ENCODE measurements at places on chromosomes 2 and 18. TPM values are rescaled to one million over a fixed set of nuclear protein-coding genes. Genes with fewer than 3 reads are reported as not detected.
A peak's percentile ranks its signal among the peaks of the same experiment; 100 is the strongest.

DNA sequence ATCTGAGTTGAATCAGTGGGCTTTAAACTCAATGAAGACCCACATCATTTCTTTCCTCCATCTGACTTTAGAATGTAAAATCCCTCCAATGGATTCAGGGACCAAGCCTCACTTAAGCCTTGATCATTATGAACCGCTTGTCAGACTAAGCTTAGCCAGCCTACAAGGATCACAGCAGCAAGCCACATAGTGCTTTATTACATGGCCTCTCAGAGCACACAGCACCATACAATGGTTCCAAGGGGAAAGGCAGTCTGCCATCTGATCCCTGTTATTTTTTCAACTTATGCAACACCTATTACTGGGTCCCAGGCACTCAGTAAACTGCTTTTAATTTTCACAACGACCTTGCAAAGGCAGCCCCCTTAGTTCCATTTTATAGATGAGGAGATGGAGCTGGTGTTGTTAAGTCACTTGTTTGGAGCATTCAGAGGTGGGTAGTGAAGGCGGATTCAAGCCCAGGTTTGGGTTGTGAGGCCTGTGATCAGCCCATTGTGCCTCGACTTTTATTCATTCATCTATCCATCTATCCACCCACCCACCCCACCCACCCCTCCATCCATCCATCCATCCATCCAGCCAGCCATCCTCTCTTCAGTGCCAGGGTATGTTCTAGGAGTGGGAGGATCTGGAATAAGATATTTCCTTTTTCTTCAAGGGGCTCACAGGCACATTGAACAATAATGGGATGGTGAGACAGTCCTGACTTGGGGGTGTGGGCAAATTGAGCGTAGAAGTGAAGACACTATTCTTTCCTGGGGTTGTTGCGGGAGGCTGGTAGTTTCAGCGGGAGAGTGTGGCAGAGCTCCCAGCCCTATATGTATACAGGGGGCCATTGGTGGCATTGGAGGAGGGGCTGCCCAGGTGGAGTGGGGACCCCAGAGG is 141.2 kb downstream of the MYCN start:
- H3K4me3 ChIP-seq: no peak overlapping the region
- H3K36me3 ChIP-seq: no peaks in the 10 kb centered on the region
- H3K27ac ChIP-seq: no peak overlapping the region
- no peaks in the 10 kb centered on the region for H3K27me3 ChIP-seq

DNA sequence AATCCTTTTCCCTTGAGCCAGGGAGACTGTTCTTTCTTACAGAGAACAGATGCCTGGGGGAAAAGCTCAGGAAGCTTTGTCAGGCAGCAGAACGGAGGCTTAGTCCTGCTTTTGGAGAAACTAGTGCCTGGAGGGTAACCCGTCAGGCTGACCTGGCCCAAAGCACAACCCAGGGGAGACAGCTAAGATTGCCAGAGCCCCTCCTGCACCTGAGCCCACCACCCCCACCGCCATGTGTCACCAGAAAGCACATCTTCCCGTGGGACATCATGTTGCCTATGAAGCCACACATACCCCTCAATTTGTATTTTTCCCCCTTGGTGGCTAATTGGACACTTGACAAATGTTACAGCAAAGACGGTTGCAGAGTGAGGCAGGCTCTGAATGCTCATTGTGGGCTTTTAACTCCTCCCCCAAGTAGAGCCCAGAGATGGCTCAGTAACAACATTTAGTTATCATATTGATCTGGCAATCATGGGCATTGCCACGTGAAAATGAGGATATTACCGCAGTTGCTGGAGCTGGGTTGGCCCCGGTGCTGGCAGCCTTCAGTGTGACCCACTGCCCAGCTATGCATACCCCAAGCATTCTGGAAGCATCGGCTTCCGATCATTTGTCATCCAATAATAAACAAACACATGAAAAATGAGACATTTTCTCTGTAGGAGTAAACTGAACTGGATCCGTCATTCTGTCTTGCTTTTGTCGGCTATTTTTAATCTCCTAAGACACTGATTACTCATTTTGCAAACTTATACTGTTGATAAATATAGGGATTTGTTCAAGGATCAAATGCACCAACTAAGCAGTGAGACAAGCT is 229.5 kb downstream of the ATAD2B start:
- no peak overlapping the region for H3K4me3 ChIP-seq
- no peaks in the 10 kb centered on the region for H3K27me3 ChIP-seq
- DNase-seq: no peak
- no peaks in the 10 kb centered on the region for H3K36me3 ChIP-seq

DNA sequence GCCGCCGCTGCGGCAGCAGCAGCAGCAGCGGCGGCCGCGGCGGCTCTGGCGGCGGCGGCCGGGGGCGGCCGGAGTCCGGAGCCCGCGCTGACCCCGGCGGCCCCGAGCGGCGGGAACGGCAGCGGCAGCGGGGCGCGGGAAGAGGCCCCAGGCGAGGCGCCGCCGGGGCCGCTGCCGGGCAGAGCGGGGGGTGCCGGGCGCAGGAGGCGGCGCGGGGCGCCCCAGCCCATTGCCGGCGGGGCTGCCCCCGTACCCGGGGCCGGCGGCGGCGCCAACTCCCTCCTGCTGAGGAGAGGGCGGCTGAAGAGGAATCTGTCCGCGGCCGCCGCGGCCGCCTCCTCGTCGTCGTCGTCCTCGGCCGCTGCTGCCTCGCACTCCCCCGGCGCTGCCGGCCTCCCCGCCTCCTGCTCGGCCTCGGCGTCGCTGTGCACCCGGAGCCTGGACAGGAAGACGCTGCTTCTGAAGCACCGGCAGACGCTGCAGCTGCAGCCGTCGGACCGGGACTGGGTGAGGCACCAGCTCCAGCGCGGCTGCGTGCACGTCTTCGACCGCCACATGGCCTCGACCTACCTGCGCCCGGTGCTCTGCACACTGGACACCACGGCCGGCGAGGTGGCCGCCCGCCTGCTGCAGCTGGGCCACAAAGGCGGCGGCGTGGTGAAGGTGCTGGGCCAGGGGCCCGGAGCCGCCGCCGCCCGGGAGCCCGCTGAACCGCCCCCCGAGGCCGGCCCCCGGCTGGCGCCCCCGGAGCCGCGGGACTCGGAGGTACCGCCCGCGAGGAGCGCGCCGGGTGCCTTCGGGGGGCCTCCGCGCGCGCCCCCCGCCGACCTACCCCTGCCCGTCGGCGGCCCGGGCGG is 646 bp downstream of the PHLPP1 start:
- H3K4me1 ChIP-seq: peaks cover 18% of the 10 kb centered on the region
- H3K27me3 ChIP-seq: no peaks in the 10 kb centered on the region
- peak overlapping the region; percentile 48 for H3K4me3 ChIP-seq
- peak overlapping the region; percentile 87 for H3K27ac ChIP-seq

GRCh38 chr2:202311823-202312388 is 46.3 kb downstream of the NOP58 start:
- no peak for DNase-seq
- no peaks in the 10 kb centered on the region for H3K36me3 ChIP-seq
- no peak overlapping the region for H3K4me3 ChIP-seq
- no peak overlapping the region for H3K27ac ChIP-seq

GRCh38 chr2:227855440-227855839 is 16.0 kb upstream of the DAW1 start:
- no peak overlapping the region for H3K4me3 ChIP-seq
- H3K27me3 ChIP-seq: no peaks in the 10 kb centered on the region
- no peak for DNase-seq
- H3K27ac ChIP-seq: no peak overlapping the region
- H3K36me3 ChIP-seq: no peaks in the 10 kb centered on the region

- H3K27me3 ChIP-seq: no peaks in the 10 kb centered on the region
- H3K27ac ChIP-seq: no peak overlapping the region
- DNase-seq: no peak
Measured at GRCh38 chr2:160291382-160291781, 91.3 kb upstream of the ITGB6 start.

DNA sequence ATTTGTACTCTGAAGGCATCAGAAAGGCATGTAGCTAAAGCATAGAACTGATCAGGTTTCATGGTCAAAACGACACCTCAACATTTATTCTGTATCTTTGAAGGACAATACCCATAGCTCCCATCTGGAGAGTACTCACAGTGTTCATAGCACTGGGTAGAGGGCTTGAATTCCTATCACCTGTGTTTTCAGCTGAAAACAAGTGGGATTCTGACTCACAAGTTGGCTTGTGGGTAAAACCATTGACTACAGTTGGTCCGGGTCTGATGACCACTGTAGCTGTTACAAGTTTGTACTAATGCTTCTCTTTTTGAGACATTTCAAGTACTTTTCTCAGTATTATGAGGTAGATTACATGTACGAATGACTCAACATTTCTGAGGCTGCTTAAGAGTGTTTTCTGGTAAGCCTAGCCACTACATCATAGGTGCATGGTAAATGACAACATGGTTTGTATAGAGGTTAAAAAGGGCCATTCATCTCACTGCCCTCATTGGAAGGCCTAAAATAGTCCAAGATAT is 68.6 kb upstream of the PELI1 start:
- no peak overlapping the region for H3K27ac ChIP-seq
- no peaks in the 10 kb centered on the region for H3K4me1 ChIP-seq
- DNase-seq: no peak
- H3K36me3 ChIP-seq: no peaks in the 10 kb centered on the region
- H3K4me3 ChIP-seq: no peak overlapping the region
- no peaks in the 10 kb centered on the region for H3K27me3 ChIP-seq

GRCh38 chr18:48100165-48100575 is 169.7 kb upstream of the SMAD2 start:
- H3K27me3 ChIP-seq: no peaks in the 10 kb centered on the region
- no peaks in the 10 kb centered on the region for H3K4me1 ChIP-seq
- no peak overlapping the region for H3K27ac ChIP-seq
- no peak overlapping the region for H3K4me3 ChIP-seq

GRCh38 chr2:215998636-215999035 is 14.7 kb downstream of the MREG start:
- no peaks in the 10 kb centered on the region for H3K27me3 ChIP-seq
- no peaks in the 10 kb centered on the region for H3K36me3 ChIP-seq
- no peak overlapping the region for H3K27ac ChIP-seq
- H3K4me3 ChIP-seq: no peak overlapping the region
- no peak for DNase-seq

DNA sequence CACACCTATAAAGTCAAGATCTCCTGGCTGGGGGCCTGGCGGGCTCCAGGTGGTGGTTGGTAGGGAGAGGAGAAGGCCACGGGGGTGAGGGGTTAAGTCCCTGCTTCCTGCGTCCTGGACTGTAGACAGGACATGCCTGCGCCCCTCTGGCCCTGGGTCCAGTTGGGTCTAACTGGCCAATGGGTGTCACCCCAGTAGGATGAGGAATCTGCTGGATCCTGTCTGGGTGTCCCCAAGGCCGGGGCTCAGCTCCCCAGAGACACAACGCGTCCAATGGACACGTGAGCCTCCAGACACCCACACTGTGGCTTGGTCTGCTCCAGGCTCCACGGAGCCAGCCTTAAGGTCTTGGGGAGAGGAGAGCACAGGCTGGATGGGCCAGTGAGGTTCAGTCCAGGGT is 19.6 kb downstream of the AQP12A start:
- H3K27ac ChIP-seq: no peak overlapping the region
- no peaks in the 10 kb centered on the region for H3K4me1 ChIP-seq
- peak; percentile 59 for DNase-seq
- no peak overlapping the region for H3K4me3 ChIP-seq
- H3K36me3 ChIP-seq: no peaks in the 10 kb centered on the region

DNA sequence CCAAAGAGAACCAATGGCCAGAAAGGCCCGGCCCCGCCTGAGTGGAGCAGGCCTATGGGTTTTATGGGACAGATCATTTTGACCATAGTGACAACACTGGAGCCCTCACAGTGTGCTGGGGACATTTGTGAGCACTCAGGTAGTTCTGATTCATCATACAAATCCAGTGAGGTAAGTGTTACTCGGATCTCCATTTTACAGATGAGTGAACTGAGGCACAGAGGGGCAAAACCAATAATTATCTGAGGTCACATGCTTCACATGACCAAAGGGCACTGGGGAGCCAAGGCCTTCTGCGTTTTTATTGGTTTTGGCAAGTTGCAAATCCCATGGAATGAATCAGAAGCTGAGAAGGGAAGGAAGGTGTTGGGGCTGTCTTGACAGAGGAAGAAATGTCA is 111.5 kb upstream of the MGAT5 start:
- no peak for DNase-seq
- no peak overlapping the region for H3K4me3 ChIP-seq
- H3K27me3 ChIP-seq: no peaks in the 10 kb centered on the region
- no peaks in the 10 kb centered on the region for H3K36me3 ChIP-seq
- no peak overlapping the region for H3K27ac ChIP-seq

- H3K27me3 ChIP-seq: no peaks in the 10 kb centered on the region
- no peaks in the 10 kb centered on the region for H3K36me3 ChIP-seq
- no peak overlapping the region for H3K4me3 ChIP-seq
- DNase-seq: no peak
- H3K27ac ChIP-seq: no peak overlapping the region
- H3K4me1 ChIP-seq: no peaks in the 10 kb centered on the region
Measured at GRCh38 chr2:207231967-207232366, 66.2 kb upstream of the KLF7 start.

GRCh38 chr2:170221317-170222288 is 43.7 kb downstream of the MYO3B start:
- DNase-seq: no peak
- H3K36me3 ChIP-seq: no peaks in the 10 kb centered on the region
- no peaks in the 10 kb centered on the region for H3K4me1 ChIP-seq
- no peak overlapping the region for H3K4me3 ChIP-seq
- no peaks in the 10 kb centered on the region for H3K27me3 ChIP-seq
- H3K27ac ChIP-seq: no peak overlapping the region

DNA sequence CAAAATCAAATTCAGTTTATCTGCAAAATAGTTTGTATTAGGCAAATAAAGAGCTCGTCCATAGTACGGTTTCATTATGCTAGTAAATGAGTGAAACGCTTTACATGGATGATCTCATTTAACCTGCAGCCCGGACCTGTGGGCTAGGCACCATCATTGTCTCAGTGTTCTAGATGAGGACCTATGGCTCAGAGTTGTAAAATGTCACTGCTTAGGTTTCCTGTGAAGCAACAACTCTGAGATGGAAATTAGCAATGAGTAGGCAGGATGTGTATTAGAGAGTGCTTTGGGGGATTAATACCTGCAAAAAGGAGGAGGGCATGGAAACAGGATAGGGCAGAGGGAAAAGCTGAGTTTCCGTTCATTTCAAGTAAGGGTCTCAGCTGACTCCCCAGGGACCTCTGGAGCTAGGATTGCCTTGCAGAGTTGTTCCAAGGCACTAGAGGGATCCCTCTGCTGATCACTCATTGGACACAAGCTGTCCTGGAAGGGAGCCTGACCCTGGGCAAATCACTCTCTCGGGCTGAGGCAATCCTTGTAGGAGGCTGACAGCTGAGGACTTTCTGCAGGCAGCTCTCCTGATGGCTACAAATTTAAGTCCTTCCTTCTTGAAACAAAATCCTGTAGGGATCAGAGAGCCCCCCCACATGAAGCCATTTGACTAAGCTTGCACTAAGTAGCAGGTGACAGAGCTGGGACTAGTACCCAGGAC is 58.8 kb upstream of the SIX2 start:
- no peaks in the 10 kb centered on the region for H3K4me1 ChIP-seq
- no peak for DNase-seq
- H3K27ac ChIP-seq: no peak overlapping the region
- H3K36me3 ChIP-seq: no peaks in the 10 kb centered on the region
- no peaks in the 10 kb centered on the region for H3K27me3 ChIP-seq

GRCh38 chr2:146244830-146245229 is 1600.0 kb upstream of the ACVR2A start:
- no peaks in the 10 kb centered on the region for H3K4me1 ChIP-seq
- H3K27me3 ChIP-seq: no peaks in the 10 kb centered on the region
- DNase-seq: no peak
- no peaks in the 10 kb centered on the region for H3K36me3 ChIP-seq

ARHGEF33 gene
- polyA plus RNA-seq: 1.6 TPM

CLK1 gene
- polyA plus RNA-seq: 502 TPM

SLC40A1 gene
- polyA plus RNA-seq: 26.8 TPM

SERPINB12 gene
- not detected for polyA plus RNA-seq

CENPA gene
- polyA plus RNA-seq: 0.14 TPM

All from pancreas (tissue), 10 donors.